Calu3 (cell line): ENCODE measurements at places on chromosomes 5 and 9. TPM values are rescaled to one million over a fixed set of nuclear protein-coding genes. Genes with fewer than 3 reads are reported as not detected.

DNA sequence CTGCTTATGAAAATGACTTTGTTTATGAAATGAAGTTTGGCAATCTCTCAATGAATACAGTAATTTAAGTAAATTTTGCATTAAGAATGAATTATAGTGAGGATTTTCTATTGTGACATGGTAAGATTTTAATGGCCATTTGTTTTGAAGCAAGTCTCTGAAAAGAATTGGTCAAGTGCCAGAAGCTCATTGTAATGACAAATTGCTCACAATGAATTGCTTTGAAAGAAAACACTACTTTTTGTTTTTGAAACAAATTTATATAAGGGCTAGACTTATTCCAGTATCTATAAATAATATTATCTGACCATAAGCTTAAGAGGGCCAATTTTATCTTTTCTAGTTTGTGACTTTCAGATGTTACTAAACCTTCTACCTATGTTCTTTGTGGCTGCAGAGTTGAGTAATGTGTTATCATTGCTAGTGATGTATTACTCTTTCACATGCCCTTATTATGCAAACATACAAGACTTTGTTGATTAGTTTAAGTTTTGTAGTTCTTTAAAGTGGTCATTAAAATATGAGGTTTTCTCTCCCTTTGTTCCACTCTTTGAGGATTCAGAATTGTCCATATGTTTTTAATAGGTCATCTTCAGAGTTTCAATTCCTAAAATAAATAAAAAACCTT lies 93.0 kb upstream of the ZNF608 start:
- DNase-seq = no peak

The NEUROG1 gene
- total RNA-seq = not detected in 2 replicates

The ACOT12 gene
- total RNA-seq = 0.87 TPM in 1 of 2 replicates, not detected in the other

DNA sequence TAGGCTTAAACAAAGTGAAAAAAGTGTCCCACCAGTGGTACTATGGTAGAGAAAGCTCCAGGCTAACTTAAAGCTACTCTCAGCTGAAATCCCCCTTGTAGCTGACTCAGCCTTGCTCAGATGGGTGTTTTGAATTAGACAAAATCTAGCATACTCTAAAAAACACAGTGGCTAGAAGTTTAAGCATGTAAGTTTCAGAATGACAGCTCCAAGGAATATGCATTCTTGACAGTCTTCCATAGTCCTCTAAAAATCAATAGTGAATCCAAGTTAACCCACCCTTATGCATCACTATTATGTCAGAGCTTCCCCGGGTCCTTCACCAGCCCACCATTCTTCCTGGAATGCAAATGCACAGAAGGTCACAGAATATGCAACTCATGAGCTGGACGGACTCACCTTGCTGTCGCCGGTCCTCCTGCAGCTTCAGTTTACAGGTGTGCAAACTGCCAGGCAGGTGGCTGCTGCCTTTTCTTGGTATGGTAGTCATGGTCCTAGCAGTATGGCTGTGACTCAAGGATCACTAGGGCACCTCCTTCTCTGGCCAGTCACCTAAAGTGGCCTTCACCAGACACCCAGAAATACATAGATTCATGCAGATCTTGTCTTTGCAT lies 668 bp downstream of the RANBP3L start:
- peak; percentile 7 for DNase-seq

- DNase-seq = no peak
These were observed 57.8 kb downstream of the ERGIC1 start for GRCh38 chr5:172891716-172892421.
